Dorsolateral prefrontal cortex (tissue), 122 donors: ENCODE measurements at places on chromosomes 1 and 21. TPM values are rescaled to one million over a fixed set of nuclear protein-coding genes. Genes with fewer than 3 reads are reported as not detected.

Gene C1QB
- 83.3 TPM for total RNA-seq

Gene CHD5
- 176 TPM for total RNA-seq

Gene CELA2B
- not detected for total RNA-seq

Gene FCRL1
- total RNA-seq: not detected

Gene ICOSLG
- 26.5 TPM for total RNA-seq

Gene MYOC
- total RNA-seq: not detected

Gene OR2L2
- 5.6 TPM for total RNA-seq
